Activated CD8-positive, alpha-beta T cell treated with anti-CD3 and anti-CD28 coated beads, Interleukin-2, amount 10 ng/mL, durations not matched to agents 7 days and 5 days (primary cell): ENCODE measurements at places on chromosomes 11 and 22.

DNA sequence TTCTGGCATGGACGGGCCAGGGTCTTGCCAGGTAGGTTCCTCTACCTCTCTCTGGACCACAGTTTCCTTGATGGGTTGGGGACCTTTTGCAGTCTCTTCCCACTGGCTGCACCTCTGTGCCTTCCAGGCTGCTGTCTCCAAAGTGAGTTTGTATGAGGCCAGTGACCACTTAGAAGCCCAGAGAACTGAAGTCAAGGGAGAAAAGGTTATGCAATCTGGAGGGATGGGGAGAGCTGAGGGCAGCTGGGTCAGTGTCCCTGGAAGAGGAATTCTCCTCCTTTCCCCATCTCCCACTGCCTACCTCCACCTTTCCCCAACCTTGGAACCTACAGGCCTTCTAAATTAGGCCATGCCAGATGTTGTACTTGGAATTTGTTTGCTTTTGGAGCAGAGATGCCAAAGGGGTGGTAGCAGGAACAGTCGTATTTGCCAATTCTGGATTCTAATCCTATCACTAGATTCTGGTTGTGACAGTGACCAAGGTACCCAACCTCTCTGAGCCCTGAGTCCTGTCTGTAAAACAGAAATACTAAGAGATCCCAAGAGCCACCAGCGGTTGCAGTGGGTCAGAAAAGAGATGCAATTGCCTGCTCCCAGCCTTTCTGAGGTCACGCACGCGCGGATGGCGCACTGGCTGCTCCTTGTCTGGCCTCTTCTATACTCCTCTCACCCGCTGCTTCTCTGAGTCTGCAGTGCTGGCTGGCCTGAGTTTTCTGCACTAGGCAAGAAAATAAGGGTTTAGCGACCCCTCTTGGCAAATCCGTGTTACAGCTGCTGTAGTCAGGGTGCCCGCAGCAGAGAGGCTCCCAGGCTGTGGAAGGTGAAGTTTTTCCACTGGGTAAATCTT lies 10.7 kb upstream of the ACCSL start:
- peak; percentile 44 for DNase-seq

GRCh38 chr11:118117790-118118601 lies 31.2 kb upstream of the SMIM35 start:
- peak; percentile 55 for DNase-seq

DNA sequence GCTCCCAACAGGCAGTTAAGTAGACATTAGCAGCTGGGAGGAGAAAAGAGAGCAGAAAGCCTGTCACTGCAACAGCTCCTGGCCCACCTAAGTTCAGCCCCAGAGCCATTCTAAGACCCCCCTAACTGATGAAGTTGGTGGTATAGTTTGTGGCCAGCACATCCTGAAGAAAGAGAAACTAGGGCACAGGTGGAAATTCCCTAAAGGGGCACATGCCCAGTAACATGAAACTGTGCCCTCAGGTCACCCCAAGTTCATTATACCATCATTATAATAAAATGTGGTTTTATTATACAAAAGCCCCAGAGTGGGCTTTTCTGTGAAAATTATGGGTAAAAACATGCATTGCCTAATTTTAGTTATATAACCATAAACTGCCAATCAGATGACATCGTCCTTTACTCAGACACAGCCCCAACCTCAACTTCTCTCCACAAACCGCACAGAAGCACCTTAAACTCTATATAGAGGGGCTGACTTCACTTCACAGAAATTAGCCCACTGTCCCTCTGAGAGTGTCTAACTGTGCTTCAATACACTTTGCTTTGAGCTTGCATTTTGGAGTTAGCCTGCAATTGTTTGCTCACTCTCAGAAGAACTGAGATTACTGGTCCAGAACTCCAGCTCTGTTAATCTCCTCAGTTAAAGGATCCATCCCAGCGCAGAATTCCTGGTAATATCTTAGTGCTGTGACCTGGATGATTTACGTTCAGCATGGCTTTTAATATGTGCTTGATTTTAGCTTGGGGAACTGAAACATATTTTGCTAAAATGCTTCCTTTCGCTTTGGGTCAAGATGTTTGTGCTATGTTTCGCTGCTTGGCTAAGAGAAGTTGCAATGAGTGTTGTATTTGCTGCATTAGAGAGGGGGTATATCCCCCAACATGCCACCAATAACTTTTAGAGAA lies 1.8 kb upstream of the APOL3 start:
- peak; percentile 79 for DNase-seq

- DNase-seq: no peak
These were observed 14.0 kb downstream of the ADAMTS8 start for GRCh38 chr11:130414107-130415080.

DNA sequence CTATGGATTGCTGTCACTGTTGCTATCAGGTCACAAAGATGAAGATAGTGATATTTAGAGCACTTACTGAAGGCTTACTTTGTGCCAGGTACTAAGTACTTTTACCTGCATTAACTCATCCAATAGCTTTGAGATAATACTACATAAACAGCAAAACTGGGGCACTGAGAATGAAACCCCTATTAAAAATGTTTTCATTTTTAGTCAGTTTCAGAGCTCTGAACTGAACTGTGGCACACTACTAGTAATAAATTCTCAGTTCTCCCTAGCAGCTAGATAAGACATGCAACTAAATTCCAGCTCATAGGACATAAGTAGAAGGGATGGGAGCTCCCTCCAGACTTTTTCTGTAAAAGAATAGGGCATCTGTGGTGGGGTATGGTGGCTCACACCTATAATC lies 24.0 kb downstream of the ARFGAP3 start:
- DNase-seq: no peak

GRCh38 chr11:9901943-9902342 lies 238.1 kb downstream of the SWAP70 start:
- DNase-seq: no peak

GRCh38 chr11:81470446-81470845 lies 1263.2 kb downstream of the FAM181B start:
- DNase-seq: no peak

DNA sequence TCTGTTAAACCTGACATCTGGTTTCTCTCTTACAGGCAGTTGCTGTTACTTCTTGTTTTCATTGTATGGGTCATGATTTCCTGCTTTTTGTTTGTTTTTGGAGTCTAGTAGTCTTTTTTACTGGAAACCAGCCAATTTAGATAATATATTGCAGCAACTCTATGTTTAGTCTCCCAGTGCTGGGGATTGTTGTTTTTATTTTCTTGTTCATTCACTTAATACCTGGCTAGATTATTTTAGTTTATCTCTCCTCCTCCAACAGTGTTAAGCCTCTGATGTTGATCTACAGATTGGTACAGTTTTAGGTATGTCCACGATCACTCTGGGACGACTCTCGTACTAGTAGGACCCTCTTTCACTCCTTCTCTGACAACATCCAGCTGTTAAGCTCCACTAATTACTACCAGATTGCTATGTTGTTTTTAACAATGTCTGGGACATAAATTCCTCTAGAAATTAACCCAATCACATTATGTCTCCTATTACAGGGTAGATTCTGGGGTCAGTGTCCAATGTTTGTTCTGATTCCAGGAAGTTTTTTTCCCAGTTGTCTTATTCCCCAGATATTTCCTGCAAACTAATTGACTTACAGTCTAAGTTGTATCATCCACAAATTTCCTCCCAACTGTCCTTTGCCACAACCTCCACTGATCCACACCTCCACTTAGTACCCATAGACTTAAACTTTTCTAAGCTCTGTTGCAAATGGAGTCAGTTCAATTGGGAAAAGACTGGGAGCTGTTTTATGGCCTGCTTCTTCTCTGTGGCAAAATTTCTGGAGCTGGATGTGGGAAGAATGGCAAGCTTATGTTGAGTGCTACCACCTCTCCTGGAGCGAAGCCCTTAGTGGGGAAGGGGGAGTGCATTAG lies 1280.6 kb upstream of the CNTN5 start:
- DNase-seq: no peak

- DNase-seq: no peak
These were observed 440.4 kb upstream of the CADM1 start for GRCh38 chr11:115944596-115944995.

DNA sequence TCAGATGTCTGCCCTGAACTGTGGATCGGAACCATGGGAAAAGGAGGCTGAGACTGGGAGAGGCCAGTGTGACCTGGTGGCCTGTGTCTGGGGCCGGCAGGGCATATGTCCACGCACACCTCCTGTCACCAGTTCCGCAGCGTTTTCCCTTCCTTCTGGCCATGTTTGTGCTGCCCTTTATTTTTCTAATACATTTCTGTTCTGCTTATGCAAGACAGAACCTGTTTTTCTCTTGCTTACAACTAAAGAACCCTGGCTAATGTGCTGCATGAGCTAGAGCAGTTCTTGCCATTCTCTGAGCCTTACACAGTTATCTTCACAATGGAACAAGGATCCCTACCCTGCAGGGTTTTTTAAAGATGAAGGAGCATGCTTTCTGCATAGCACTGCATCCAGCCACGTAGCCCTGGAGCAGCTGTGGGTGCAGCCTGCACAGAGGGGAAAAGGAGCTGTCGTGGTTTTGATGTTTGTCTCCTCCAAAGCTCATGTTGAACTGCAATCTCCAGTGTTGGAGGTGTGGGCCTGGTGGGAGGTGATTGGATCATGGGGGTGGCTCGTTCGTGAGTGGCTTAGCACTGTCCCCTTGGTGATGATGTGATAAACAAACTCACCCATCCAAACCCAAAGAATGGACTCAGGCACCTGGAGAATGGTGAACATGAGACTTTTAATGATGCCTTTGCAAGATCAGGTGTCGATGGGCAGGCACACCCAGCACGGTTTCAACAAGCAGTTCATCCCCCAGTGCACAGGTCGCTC lies 84.8 kb upstream of the SHANK2 start:
- DNase-seq: no peak

- DNase-seq: no peak
These were observed 3.2 kb upstream of the PCF11 start for GRCh38 chr11:83153764-83154163.

DNA sequence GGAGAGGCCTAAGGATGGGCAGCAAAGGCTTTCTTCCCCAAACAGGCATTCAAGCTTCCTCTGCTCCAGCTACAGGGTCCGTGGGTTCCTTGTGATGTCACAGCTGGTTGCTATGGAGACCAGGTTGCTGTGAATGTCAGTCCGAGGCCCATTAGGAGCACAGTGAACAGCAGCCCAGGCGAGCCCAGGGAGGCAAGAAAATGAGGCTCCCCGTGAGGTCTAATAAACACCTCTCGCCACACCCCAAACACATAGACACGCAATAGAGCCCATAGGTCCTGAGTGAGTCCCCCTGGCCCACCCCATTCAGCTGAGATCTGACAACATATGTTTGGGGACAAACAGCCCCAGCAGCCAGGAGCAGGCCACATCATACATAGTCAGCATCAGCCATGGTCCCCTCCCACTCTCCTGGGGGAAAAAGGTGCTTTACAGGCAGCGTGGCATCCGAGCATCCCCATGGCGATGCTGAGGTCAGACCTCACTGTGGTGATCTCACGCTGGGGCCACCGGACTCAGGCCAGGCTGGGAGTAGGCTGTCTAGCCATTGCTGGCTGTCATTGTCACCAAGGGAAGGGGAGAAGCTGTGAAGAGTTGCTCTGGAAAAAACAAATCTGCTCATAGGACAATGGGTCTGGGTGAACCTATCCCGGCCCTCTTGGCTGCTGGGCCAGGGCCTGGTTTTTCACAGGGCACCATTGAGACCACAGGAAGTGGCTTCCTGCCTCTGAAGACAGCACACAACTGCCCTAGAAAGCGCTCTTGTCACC lies 23.1 kb upstream of the TP53I11 start:
- no peak for DNase-seq

- DNase-seq: no peak
These were observed 1350.5 kb downstream of the TBC1D22A start for GRCh38 chr22:48112687-48113521.

DNA sequence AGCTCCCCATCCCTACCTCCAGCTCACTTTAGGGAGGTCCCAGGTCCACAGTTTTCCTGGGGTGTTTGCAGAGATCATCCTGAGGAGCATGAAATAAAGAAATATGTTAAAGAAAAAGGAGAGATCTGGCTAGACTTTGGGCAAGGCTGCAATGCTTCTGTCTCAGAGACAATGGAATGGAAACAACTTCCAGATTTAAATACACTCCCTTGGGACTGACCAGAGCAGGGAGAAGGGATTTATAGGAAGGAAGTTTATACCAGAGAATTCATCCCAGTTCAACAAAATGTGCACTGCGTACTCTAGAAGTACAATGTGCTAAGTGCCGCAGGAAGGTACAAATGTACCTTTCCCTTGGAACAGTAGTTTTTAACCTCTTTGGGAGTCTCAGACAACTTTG lies 40.4 kb downstream of the ETS1 start:
- no peak for DNase-seq

DNA sequence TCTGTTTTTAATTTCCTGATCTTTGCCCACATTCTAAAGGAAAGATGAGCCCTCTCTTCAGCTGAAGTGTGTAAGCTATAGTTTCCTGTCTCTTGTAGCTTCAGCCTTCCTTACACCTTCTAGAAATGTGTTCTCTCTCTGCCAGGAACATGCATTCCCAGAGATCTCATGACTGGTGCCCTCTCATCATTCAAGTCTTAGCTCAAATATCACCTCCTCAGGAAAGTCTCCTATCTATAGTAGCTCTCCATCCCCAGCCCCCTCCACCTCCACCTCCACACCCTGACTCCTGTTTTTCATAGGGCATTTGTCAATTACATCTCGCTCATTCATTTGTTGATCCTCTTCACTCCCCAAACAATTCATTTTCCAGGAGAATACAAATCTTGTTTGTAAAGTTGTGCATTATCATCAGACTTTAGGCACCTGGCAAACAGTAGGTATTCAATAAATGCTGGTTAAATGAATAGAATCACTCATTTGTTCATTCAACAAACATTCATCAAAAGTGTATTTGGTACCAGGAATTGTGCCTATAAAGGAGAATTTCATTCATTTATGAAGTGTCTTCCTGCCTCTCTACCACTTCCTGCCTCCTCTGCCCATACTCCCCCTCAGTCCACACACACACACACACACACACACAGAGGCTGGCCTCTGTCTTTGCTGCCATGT lies 160.3 kb downstream of the BBOX1 start:
- no peak for DNase-seq

DNA sequence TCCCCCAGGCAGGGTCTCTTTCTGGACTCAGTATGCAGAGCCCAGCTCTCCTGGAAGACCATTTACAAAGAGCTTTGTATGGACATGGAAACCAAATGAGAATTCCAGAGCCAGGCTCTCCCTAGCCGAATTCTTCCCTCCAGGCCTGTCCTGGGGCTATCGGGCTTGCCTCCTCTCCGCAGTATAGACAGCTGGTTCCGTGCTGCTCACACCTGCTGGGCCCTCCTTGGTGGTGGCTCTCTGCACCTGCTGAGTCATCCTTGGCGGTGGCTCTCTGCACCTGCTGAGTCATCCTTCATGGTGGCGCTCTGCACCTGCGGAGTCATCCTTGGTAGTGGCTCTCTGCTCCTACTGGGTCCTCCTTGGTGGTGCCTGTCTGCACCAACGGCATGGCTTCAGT lies 743.5 kb downstream of the BRD1 start:
- DNase-seq: no peak

GRCh38 chr11:128915149-128915521 lies 24.0 kb downstream of the KCNJ5 start:
- no peak for DNase-seq

DNA sequence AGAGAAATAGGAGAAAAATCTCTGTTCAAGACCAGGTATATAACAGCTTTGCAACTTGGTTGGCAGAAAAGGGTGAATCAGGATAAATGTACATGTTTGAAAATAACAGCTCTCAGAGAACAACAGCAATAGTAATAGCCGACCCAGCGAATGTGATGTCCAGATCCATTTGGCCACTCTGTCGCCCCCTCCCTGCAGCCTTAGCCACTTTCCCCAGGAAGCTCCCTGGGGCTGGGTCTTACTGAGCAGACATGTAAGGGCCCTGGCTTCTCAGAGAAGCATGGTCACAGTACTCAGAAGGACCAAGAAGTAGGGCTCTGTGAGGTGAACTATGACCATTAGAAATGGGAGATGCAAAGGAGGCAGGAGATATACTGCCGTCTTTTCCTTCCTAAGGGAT lies 154.1 kb upstream of the SNX19 start:
- no peak for DNase-seq
